ENCODE measurements at places on chromosomes 2 and 18.

- no peak for DNase-seq
Measured at GRCh38 chr18:4854671-4855070, 342.4 kb downstream of the AKAIN1 start.

GRCh38 chr2:86700690-86701089, 19.4 kb upstream of the RMND5A start:
- no peak for DNase-seq

DNA sequence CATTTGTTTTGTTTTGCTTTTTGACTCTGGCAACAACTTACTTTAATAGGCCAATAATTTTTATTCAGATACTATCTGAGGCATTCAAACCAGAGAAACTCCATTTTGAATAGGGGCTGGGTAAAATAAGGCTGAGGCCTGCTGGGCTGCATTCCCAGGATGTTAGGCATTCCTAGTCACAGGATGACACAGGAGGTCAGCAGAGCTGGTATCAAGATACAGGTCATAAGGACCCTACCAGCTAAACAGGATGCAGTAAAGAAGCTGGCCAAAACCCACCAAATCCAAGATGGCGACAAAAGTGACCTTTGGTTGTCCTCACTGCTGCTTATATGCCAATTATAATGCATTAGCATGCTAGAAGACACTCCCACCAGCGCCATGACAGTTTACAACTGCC, 102.2 kb upstream of the XPO1 start:
- DNase-seq, result no peak

DNA sequence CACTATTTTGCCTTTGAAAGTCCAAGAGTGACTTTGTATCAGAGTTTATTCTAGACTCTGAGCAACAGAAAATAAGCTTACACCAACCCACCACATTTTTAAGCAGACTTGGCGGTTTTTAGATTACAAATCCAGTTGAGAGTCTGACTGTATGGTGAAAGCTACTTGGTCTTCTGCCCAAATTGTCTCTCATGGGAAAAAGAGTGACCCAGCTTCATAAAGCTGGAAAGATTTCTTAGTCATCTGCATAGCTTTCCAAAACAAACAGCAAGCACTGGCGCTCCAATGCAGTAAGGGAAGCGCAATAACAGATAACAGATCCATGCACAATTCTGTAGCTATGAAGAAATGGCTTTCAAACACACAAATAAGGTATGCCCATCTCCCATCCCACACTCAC, 7.1 kb downstream of the DSG1 start:
- no peak for DNase-seq

DNA sequence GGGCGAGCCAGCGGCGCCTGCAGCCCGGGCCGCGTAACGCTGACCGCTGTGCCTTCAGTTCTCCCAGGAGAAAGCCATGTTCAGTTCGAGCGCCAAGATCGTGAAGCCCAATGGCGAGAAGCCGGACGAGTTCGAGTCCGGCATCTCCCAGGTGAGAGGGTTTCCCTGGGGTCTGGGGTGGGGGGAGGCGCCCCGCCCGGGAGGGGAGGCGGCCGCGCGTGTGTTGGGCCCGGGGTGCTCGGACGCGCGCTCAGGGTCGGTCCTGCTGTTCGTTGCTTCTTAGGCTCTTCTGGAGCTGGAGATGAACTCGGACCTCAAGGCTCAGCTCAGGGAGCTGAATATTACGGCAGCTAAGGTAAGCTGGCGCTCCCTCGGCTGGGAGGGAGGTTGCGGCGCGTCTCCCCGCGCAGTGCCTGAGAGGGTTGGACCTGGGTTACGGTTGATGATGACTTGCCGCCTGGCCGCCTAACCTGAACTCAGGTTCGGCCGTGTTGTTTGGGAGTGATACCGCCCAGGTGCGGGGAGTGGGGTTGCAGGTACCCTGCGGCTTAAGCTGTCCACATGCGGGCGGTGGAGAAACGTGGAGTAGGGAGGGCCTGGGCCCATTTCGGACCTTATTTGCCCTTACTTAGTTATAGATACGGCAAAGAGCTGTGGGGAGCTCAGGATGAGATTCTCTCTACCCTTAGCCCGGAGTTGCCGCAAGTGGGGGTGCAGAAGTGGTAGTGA, 638 bp downstream of the RPS7 start:
- DNase-seq, result no peak

- no peak for DNase-seq
Measured at GRCh38 chr18:58640891-58641610, 12.2 kb upstream of the ALPK2 start.

DNA sequence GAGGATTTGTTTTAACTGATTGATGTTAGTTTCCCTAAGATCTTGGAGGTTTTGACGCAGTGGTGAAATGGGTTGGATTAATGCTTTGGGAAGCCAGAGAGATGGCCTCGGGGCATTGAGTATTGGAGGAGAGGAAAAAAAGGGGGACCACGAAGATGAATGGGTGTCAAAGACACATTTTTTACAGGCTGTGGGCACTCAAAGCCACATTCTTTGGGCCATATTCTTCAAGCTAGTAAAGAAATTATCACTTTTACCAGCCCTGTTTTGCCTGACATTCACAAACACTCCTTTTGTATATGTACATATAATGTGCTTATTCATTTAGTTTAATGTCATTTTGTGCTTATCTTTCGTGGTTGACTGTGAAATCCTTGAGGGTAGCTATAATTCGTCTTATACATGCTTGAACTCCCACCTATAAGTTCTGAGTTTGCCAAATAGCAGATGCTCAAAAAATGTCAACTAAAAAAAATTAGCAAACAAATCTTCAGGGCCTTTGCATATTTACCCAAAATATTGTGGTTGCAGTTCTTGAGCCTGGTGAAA, 146.3 kb downstream of the ARL6IP6 start:
- DNase-seq, result no peak

DNA sequence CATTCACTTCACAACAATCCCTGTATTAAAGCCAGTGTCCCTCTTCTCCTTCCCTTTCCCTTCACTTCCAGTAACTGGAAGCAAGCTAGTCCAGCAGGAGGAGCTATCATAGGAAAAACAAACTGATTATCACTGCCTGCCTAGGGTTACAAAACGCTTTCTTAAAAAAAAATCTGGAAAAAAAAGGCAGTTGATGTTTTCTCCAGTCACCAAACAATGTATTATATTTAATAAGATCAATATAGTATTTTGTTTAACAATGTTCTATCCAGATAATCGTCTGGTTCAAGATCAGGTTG, 78.8 kb upstream of the ITGB6 start:
- DNase-seq, result no peak

GRCh38 chr18:31591113-31591512, 564 bp upstream of the TTR start:
- DNase-seq, result no peak

- no peak for DNase-seq
Measured at GRCh38 chr2:71680925-71681324, 227.6 kb downstream of the DYSF start.

- DNase-seq, result no peak
Measured at GRCh38 chr18:61542596-61542995, 209.4 kb downstream of the CDH20 start.

- no peak for DNase-seq
Measured at GRCh38 chr2:238713198-238713826, 134.6 kb upstream of the TWIST2 start.

GRCh38 chr2:19752500-19752899, 149.3 kb downstream of the TTC32 start:
- DNase-seq, result no peak

- no peak for DNase-seq
Measured at GRCh38 chr2:98137196-98137595, 50.2 kb downstream of the VWA3B start.

DNA sequence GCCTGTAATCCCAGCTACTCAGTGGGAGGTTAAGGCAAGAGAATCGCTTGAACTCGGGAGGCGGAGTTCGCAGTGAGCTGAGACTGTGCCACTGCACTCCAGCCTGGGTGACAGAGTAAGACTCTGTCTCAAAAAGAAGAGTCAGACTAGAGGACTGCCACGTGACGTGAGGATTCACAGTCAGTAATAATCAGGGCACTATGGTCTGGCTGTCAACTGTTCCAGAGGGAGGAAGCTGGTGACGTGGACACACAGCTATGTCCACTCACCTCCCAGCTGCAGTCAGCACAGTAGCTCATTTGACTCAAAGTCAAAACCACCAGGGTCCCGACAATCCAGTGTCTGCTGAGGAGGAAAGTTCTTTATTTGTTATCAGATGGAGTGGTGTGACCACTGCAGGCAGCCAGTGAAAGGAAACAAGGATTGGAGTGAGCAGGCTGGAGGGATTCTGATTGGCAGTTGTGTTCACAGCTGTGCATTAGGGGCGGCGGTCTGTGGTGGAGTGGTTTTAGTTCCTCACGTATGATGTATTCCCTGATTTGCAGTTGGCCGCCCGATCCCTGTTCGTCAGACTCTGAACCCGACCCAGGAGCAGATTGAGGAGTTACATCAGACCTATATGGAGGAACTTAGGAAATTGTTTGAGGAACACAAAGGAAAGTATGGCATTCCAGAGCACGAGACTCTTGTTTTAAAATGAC, 37.9 kb downstream of the MOGAT1 start:
- DNase-seq, result no peak

- no peak for DNase-seq
Measured at GRCh38 chr18:6401687-6402086, 13.0 kb downstream of the L3MBTL4 start.

GRCh38 chr2:64932371-64933216, 56.6 kb upstream of the SLC1A4 start:
- no peak for DNase-seq

DNA sequence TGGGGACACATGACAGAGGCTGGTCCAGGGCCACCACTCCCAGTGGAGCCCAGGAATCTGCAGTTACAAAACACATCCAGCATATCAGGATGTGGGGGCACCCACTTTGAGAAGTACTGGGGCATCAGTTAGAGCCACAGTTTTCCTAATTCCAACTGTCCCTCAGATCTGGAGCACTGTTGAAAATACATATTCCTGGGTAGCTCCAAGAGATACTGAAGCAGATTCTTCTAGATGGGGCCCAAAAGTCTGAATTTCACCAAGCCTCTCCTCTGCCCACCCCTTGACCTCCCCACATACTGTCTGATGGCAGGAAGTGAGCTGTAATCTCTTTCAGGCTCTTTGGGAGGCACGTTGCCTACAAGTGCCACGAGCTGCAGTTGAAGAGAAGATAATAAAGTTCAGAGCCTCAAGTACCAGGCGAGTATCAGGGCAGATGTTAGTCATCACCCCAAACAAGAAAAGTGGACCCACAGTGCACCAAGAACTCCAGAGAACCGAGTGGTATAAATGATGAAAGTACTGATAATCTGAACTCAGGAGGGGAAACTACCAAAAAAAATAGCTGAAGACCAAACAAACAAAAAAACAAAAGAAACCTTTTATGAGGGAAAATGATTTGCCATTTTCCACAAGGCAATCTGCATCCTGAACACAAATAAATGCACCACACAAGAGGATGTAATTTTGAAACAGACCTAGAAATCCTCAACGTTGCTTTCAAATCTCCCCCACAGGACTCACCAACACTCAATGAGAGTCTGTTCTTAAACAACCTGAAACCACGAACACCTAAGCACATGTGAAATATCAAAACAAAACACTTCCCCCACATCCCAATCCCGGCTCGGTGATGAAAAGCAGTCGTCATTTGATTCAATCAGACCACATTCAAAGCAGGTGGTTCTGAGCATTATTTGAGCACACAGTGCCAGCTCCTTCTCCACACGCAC, 98.7 kb downstream of the TCF4 start:
- peak; percentile 8 for DNase-seq

DNA sequence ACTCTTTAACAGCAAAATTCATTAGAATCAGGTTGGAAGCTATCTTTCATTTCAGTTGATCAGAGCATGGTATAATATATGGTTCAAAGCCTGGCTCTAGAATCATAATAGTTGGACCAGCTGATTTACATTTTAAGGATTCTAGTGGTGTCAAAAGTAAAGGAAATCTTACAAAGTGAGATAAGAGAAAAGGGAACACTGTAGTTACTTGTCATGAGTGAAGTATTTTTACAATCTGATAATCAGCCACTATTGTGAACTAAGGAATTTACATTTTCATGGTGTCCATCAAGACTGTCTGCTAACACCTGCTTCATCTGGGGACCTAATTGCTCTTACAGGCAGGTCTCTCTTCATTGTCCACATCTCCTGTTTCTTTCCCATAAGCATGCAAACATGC, 161.1 kb downstream of the SLC39A10 start:
- DNase-seq, result no peak

DNA sequence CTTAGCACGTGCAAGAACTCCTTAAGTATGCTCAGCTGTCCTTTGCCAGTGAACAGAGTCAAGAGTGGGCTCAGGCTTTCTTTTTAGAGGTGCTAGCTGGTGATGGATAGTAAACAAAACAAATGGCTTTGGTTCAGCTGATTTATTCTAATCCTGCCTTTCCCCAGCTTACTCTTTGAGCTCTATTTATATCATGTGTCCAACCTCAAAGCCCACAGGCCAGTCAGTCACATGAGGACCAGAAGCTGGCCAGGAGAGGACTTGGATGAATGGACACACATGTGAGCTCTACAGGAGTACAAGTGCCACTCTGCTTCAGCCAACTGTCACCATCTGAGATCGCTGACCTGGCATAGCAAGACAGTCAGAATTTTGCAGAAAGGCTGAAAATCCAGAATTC, 59.4 kb downstream of the STK39 start:
- DNase-seq, result no peak

GRCh38 chr2:2233171-2233826, 97.8 kb downstream of the MYT1L start:
- DNase-seq, result no peak

DNA sequence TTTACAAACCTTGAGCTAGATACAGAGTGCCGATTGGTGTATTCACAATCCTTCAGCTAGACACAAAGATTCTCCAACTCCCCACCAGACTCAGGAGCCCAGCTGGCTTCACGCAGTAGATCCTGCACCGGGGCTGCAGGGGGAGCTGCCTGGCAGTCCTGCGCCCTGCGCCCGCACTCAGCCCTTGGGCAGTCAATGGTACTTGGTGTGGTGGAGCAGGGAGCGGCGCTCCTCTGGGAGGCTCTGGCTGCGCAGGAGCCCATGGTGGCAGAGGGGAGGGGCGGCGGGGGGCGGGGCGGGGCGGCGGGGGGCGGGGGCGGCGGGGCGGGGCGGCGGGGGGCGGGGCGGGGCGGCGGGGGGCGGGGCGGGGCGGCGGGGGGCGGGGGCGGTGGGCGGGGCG, 923.4 kb downstream of the SOCS6 start:
- DNase-seq, result no peak

DNA sequence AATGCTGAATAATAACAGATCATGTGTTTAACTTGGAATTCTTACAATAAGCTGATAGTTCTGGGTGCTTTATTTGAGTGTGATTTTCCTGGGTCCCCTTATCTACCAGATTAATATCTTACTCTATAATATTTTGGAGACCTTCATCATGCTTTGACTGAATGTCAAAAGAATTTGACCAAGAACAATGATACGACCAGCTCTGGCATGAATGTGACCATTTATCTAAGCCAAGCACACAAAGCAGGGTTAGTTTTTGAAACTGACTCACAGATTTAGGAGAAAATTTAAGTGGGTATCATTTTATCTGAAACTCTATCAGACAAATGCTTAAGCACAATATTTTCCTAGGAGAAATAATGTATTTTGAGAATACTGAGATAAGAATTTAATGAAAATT, 677.0 kb downstream of the NYAP2 start:
- DNase-seq, result no peak

Measured in stimulated activated CD8-positive, alpha-beta memory T cell treated with anti-CD3 and anti-CD28 coated beads, Interleukin-2, amount 100 ng/mL, for 48 hours (primary cell).